ENCODE measurements at places on chromosomes 6 and 20.

DNA sequence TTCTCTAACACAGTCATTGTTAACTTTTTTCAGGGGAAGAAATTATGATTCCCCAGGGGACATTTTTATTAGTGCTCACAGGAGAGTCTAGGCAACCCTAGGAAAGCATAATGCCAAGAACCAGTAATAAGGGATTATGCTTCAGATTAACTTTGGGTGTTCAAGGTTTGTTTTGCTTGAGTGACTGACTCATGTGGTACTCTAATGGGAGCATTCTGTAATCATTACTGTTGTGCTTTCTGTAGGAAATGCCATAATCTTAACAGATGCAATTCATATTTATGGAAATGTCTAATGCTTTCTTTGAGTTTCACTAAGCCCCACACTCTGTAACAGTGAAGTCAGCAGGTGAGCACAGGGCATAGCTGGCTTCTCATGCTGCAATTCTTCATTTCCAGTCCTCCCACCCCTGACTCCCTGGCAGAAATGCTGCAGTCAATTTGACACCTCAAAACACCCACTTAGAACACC, 263.4 kb upstream of the MAN1A1 start:
- DNase-seq: no peak

DNA sequence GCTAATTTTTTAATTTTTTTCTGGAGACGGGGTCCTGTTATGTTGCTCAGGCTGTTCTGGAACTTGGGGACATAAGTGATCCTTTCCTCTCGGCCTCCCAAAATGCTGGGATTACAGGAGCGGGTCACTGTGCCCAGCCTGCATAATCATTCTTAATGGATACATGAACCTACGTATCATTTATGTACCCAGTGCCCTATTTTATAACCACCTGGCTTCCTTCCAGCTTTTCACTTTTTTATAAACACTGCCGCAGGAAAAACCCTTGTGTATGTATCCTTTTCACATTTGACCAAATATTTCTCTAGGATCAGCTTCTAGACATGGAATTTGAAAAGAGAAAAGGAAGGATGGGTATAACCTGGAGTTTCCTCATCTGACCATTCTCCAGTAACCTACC, 85.6 kb upstream of the RIN2 start:
- DNase-seq: no peak

DNA sequence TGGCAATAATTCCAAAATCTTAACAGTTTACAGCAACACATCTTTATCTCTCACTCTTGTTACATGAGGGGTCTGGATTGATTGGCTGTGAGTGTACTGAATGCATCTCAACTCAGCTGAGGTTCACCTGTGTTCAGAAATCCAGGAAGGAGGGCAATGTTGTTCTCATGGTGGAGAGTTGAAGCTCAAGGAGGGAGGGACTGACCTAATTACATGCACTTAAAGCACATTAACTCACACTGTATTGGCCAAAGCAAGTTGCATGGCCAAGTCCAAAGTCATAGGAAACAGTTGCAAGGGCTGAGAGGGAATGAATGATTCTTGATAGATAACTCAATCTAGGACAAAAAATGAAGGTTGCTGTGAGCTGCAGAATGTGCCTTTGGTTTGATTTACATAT, 102.2 kb downstream of the DOK5 start:
- DNase-seq: no peak

GRCh38 chr20:47546184-47547033, 44.7 kb downstream of the NCOA3 start:
- DNase-seq: no peak

DNA sequence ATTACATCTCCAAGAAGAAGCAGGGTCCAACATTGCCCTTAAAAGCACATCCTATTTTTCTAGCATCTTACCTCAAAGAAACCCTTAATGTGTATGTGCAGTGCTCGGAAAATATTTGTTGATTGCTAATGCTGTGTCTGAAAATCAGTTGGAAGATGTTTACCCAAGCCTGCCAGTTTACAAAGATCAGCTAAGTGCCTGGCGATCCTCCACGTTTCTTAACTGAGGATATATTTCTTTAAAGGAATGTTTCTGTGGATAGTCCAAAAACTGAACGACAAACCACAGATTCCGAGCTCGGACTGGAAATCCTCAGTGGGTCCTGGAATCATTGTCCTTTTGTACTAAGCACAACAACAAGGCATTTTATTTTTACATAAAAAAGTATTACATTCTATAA, 595.7 kb upstream of the ARID1B start:
- no peak for DNase-seq

GRCh38 chr6:139519571-139520031, 145.2 kb upstream of the CITED2 start:
- DNase-seq: no peak

- DNase-seq: no peak
These were observed 153.5 kb downstream of the EYA4 start for GRCh38 chr6:133394630-133395029.

GRCh38 chr6:43698584-43699349, 11.2 kb upstream of the MRPS18A start:
- DNase-seq: no peak

- DNase-seq: no peak
These were observed 14.1 kb downstream of the DYNLRB1 start for GRCh38 chr20:34530342-34530741.

DNA sequence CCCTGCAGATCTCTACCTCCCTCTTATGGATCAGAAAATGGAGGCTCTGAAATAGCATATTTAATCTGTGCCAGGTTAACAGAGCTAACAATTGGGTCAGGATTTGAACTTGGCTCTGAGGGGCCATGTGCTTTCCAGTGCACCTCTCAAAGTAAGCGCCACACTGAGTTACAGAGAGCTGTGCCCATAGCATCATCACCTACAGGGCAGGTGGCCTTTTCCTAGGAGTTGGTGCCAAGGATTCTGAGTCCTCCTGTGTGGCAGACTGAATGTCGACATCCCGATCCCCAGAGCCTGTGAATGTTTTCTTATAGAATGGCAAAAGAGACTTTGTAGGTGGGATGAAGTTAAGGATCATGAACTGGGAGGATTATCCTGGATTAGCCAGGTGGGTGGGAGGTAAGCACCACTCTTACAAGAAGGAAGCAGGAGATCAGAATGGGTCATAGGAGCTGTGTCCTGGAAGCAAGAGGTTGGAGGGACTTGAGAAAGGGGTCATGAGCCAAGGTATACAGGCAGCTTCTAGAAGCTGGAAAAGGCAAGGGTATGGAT, 68.0 kb upstream of the TBC1D7 start:
- DNase-seq: no peak

GRCh38 chr6:5085648-5086293, 630 bp downstream of the PPP1R3G start:
- no peak for DNase-seq

DNA sequence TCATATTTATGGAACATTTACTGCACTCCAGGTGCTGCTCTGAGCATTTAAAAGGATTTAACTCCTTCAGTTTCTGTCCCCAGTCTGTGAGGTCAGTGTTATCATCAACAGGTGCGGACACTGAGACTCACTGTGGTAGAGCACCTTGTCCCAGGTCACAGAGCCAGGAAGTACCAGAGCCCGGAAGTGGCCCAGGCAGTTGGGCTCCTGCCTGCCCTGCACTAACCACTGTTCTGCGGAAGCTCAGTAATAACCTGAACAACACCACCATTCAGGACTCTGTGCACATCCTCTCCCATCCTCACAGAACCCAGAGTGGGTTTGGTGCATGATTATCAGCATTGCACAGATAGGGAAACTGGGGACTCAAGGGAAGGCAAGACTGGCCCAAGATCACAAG, 16.8 kb upstream of the SIRPG start:
- DNase-seq: no peak

- no peak for DNase-seq
These were observed 31.7 kb upstream of the CST1 start for GRCh38 chr20:23782366-23782983.

DNA sequence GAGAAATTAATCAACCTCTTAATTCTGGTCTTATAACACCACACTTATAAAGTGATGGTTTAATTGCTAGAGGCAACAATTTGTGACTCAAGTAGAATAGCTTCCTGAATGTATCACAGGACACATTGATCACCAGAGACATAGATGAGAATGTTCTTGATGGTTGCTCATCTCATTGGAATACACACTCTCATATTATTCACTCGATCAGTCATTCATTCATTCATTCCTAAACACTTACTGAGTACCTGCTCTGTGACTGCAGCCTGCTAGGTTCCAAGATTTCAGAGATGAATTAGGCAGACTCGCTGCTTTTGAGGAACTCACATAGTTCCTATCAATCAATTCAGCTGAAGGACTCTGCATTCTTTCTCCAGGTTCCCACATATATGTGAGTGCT, 365.1 kb upstream of the SOX4 start:
- no peak for DNase-seq

GRCh38 chr6:39617026-39617425, 108.2 kb downstream of the KIF6 start:
- no peak for DNase-seq

DNA sequence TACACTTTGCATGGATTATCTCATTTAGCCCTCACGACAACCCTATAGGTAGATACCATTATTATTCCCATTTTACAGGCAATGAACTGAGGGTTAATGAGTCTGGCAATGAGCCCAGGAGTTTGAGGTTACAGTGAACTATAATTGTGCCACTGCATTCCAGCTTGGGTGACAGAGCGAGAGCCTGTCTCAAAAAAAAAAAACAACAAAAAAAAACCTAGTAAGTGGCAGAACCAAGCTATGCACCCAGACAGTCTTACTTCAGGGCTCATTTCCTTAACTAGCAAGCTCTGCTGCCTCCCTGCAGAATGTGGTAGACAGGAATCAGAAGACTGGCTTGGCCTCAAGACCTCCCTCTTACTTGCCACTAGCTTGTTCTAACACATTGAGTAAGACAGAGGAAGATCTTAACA, 71.9 kb upstream of the RREB1 start:
- no peak for DNase-seq

DNA sequence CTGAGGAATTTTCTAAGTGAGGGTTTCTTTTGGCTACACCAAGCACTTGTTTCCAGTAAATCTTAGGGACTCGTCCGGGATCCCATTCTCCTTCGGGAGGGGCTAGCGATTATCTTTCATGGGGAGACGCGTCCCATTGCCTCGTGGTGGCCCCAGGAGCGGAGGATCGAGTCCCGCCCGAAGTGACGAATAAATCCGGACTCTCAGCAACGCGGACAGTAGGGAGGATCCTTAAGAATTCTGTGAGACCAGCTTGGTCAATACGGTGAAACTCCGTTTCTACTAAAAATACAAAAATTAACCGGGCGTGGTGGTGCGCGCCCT, 69.1 kb upstream of the PRSS16 start:
- no peak for DNase-seq

DNA sequence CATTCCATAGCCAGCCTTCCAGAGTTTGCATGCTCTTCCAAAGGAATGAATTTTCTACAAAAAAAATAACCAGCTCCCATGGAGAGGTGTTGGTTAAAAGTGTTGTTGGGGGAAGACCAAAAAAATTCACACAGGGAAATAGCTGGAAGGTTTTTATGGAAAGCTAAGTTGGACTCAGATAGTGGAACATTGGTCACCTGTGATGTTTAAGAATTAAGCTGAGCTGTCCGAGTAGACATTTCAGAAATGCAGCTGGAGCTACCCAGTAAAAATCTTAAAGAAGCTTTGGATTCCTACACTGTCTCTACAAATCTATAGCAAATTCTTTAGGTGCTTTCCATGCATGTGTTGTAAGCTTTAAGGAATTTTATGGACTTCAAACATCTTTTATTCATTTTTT, 155.5 kb downstream of the THBS2 start:
- no peak for DNase-seq

DNA sequence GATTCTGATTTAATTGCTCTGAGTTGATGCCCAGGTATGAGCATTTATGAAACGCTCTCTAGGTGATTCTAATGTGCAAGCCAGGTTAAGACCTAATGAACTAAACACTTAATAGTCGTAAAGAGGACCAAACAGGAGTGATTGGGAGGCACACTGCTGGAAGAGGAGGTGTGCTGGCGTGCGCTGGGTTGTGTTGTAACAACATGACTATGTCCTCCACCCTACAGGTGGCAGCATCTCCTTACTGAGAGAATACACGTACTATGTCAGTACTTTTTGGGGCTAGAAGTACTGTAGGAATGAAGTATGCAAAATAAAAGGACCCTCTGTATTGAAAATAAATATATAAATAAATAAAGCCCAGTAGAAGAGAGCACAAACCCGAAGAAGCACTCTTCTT, 11.9 kb downstream of the C6orf89 start:
- no peak for DNase-seq

- DNase-seq: no peak
These were observed 229.1 kb upstream of the STXBP5 start for GRCh38 chr6:146975093-146975492.

- no peak for DNase-seq
These were observed 396.2 kb downstream of the UTRN start for GRCh38 chr6:144681334-144681733.

GRCh38 chr20:8221887-8222419, 89.9 kb downstream of the PLCB1 start:
- no peak for DNase-seq
